AG10803 (cell line): ENCODE measurements at places on chromosomes 11 and 22.

DNA sequence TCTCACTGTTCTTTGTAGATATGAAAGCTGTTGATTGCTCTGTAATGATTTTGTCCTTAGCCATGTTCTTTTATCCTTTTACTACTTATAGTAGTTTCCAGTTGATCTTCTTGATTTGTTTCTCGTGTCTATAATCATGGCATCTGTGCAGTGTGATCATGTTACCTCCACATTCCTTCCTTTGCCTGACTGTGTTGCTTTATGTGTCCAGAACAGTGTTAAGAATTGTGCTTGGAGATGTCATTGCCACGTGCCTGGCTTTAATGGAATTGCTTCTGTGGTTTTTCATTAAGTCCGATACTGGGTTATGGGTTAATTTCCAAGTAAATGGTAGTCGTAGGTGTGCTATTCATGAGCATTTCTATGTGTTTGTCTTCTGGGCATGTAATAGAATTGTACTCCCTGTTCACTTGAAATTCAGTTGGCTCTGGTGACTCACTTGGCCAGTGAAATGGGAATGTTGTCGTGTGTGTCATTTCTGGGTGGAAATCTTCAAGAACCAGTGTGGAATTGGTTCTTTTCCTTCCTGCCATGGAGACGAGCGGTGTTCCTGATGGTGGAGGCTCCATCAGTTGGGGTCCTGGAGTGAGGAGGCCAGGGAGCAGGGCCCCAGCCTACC is 6.8 kb downstream of the GTSE1 start:
- DNase-seq = peak; percentile 33

DNA sequence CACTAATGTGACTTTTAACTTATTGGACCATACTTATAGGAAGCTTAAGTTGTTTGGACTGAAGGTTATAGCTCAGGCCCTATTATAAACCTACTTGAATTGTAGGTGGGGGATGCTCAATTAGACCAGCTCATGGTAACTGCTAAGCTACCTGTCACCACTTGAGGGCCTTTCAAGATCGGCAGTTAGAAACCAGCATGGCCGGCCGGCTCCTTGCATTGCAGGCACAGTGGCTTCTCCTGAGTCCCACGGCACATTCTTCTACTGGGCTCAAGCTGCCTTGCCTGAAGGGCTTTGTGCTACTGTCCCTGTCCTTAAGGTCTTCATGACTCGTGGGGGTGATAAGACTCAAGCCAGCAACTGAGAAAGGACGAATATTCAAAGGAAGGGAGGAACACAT is 70.8 kb downstream of the TBC1D22A start:
- DNase-seq = no peak

- no peak for DNase-seq
These were observed 25.8 kb upstream of the P2RY2 start for GRCh38 chr11:73192272-73192671.

GRCh38 chr11:72591785-72592502 is 82.3 kb downstream of the PDE2A start:
- no peak for DNase-seq

GRCh38 chr11:13120691-13121090 is 111.6 kb downstream of the RASSF10 start:
- peak; percentile 48 for DNase-seq

GRCh38 chr11:64877390-64878222 is 815 bp downstream of the EHD1 start:
- no peak for DNase-seq

GRCh38 chr22:23306438-23306921 is 126.2 kb downstream of the BCR start:
- DNase-seq = peak; percentile 23

DNA sequence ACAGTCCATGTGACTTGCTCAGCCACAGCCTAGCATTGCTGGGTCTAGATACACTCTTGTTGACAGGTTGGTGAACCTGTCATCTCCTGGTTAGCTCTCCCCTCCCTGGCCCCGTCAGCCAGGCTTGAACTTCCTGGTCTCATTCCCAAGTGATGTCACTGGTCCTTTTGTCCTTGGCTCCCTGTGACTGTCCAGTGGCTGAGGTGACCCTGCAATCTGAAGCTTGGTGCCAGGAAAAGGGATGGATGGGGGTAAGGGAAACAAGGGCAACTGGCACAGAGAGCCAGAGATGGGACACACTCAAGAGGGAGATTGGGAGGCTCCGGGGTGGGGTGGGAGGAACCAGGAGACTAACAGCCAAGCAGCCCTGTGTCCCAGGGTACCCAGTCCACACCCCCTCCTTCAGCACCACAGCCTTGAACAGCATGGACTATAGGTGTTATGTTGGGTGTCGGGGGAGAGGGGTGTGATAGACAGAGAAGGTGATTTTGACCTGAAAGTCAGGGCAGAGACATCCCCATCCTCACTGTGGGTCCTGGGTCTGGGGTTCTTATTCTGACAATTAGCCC is 63.8 kb upstream of the THY1 start:
- no peak for DNase-seq

GRCh38 chr11:92670308-92670890 is 299.1 kb upstream of the MTNR1B start:
- no peak for DNase-seq

DNA sequence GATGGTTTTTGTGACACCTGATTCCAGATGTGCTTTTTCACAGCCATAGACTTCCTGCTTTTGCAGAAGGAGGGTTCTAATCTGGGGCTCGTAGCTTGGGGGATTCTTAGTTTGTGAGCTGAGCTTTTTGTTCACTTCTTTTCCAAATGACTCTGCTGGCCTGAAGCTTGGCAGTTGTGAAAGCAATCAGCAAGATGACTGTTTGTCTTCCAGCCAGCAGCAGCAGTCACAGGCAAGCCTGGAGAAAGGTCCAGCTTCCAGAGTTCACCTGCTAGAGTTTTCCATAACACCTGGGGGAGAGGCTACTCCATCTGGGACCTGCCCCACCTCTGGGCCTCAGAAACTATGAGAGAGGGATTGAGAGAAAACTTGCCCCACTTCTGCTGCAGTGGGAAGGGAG is 4.1 kb downstream of the MARK2 start:
- DNase-seq = peak; percentile 18

DNA sequence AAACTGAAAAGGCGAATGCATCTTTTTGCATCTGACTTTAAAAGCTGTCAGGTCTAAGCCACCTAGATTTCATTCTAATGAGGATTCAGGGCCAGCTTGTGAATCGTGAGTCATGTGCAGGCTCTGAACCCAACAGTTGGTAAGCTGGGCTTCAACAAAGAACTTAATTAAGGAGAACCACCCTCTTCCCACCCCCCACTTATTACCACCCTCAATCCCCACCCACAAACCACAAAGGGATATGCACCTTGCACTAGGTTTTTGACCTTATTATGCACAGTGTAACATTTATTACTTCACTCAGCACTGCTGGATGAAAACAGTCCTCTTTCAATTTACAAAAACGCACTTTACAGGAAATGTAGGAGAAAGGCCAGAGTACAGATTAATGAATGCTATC is 94.1 kb upstream of the LIN7C start:
- DNase-seq = no peak

DNA sequence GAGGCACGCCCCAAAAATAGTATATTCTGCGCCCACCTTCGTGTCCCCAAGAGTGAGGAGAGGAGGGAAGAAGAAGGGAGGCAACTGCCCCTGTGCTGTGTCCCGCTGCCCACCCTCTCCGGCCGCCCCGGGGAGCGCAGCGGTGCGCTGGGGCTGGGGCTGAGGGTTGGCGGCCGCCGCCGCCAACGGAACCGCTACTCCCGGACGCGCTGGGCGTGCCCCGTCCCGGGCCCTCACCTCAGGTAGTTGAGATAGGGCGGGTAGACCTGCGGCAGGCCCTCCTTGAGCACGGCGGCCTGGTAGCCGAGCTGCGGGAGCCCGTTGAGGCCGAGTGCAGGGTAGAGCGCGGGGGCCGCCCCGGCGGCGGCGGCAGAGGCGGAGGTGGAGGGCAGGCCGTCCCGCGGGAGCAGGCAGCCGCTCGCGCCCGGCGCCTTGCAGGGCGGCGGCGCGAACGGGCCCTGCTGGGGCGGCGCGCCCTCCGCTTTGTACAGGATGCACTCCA is 2.4 kb downstream of the PGR start:
- no peak for DNase-seq
